Nucleus accumbens (tissue), 56 donors: ENCODE measurements at places on chromosomes 13 and 19.

DNA sequence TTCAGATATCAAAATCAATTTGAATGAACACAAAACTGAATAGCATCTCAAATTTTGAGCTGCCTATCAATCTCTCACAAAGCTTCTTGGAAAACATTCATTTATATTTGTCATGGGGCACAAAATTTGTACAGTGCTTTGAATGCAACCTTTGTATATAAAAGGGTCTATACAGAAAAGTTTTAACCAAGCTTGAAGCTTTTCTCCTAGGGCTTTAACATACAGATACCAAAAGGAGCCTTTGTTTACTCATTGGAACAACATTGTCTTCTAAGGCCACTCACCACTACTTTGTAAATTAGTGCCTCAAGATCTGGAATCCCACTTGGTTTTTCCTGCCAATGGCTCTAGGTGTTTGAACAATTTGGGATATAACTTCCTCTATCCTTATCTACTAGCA is 21.2 kb downstream of the LNX2 start:
- no peak for DNase-seq

DNA sequence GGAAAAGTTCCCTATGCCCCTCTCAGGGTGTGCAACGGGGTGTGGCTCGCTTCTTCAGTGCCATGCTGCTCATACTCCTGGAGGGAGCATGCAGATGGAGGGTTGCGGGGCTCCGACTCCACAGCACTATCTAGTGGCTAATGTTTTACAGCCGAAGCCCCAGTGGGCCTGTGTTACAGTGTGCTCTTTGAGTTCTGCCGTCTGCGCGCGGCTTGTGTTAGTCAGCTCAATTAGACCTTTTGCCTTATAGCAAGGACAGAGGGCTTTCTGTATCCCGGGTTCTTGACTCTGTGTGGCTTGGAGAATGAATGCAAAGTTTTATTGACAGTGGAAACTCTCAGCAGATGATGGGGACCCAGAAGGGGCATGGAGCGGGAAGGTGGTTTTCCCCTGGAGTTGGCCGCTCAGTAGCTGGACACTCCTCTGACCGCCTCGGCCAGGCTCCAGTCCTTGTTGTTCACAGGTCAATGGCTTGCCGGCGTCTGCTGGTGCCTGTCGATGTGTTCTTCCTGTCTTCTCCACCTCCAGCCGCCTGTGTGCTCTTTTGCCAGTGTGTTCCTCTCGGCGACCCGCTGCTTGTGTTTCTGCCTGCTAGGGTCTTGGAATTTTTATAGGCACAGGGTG is 383.4 kb downstream of the LMO7 start:
- peak; percentile 52 for DNase-seq

- no peak for DNase-seq
Measured at GRCh38 chr13:99564386-99564785, 63.1 kb downstream of the TM9SF2 start.

GRCh38 chr13:85616275-85616674 is 182.9 kb downstream of the SLITRK6 start:
- DNase-seq = no peak

DNA sequence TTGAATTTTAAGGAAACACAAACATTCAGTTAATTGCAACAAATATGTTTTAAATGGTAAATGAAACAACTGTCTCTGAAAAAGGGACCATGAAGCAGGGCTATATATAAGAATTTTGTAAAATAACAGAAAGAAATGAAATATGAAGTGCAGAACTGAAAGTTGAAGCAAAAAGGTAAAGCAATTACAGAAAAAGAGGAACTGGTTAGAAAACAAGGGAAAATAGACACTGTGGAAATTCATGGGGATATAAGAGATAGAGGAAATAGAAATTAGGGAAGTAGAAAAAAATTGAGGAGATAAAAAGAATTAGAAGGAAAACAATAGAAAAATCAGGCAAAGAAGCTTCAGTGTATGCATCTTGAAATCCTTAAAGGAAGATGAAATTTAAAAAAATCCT is 40.0 kb upstream of the TDRD3 start:
- no peak for DNase-seq

DNA sequence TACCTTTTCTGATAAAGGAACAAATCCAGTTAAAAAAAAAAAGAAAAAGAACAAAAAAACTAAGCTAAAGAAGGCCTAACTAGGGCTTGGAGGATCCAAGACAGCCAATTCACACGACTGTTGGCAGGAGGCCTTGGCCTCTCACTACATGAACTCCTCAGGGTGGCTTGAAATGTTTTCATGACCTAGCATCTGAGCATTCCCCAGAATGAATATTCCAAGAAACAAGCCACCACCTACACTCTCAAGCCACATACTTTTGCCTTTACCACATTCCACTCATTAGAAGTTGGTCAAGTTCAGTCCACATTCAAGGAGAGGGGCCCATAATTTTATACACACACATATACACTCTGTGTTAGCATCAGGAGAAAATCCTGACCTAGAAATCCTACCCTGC is 97.6 kb upstream of the SIAH3 start:
- no peak for DNase-seq

GRCh38 chr13:99464441-99464949 is 36.8 kb upstream of the TM9SF2 start:
- DNase-seq = no peak

DNA sequence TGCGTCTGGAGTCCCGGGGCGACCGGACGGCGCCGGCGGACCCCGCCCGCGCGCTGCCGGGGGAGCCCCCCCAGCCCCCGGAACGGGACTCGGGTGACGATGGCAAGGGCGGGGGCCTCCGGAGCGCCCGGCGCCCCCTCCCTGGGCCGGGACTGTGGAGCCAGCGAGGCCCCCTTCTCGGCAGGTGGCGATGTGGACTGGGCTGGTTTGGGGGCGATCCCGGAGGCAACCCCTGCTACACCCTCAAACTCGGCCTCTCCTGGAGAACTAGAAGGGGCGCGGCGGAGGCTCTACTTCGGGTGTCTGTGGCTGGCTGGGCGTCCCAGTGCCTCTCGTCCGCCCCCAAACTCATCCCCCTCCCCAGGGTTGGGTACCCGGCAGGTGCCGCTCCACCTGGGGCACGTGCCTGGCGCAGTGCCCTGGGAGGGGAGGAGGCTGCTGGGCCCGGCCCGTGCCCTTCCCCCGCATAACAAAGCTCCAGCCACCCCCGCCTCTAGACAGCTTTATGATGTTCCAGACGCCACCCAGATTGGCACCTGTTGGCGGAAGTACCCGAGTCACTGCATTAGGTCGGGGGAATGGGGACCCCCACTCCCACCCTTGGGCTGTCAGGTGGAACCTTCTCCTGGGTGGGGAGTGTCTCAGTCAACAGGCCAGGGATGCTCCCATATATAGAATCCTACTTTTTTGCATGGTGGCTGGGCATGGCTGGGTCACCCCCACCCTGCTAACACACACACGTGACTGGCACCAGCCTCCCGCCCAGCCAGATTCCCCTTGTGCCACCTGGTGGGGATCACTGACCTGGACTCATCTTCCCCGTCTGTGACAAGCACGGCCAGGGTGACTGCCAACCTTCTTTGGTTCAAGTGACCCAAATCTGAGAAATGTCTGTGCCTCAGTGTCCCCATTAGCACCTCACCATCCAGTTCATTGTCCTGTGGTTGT is 722 bp downstream of the PKN1 start:
- DNase-seq = peak; percentile 24

DNA sequence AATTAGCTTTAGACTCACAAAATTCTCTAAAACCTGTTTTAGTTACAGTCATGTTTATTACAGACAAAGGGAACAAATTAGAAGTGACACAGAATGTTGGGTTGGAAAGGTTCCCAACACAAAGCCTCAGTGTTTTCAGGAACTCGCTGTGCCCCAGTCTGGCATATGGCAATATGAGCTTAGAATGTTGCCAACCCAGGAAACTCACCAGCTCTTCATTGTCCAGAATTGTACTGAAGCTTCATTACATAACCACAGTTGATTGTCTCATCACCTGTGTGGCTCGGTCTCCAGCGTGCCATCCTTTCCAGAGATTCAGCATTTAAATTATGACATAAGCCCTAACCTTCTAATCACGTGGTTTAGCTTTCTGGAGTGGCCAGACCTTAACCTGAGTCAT is 19.1 kb downstream of the ZNF264 start:
- no peak for DNase-seq

- no peak for DNase-seq
Measured at GRCh38 chr19:33067121-33067520, 2.4 kb upstream of the RHPN2 start.

GRCh38 chr13:110818747-110819146 is 96.1 kb downstream of the ANKRD10 start:
- DNase-seq = no peak

DNA sequence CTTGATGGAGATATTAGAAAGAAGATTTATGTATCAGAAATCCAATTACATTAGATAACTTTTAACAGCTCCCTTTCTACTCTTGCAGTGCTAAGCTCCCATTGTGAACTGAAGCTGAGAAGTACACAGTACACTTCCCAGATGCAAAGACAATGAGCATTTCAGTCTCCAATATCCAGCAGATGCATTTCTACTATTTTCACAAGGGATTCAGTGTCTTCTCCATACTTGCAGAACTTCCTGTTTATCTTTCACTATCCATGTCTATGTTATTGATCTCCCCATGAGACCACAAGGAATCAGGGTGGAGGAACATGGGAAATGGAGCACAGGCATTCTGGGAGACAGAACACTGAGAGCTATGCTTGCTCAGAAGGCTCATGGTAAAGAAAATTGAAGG is 207.5 kb downstream of the ENOX1 start:
- no peak for DNase-seq

DNA sequence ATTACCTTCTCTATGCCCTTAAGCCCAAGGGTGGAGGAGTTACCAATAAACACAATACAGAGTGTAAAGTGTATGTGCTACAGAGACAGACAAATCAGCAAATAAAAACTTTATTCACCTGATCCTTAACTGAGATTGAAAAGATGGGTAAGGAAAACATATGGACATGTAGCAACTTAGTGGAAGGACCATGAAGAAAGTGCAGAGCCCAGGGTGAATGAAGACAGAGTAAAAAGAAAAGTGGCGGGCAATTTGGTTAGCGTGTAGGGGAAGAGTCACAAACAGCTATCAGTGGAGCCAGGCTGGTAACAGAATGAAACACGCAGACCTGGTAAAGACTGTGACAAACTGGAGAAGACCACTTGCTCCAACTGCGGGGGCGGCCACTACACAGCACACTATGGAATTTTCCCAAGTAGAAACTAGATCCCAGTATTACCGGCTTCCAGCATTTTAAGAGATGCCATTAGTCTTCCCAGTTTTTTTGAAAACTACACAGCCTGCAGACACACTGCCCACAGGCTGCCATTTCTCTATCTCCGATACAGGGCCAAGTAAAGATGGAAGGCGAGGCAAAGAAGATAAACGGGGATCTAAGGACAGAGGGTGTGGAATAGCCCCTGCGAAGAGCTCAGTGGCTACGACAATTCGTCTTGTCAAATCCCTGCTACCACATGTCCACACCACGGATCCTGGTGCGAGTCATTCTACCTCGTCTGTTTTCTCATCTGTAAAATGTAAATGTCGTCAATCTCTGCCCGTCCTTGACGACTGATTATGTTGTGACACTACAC is 1.2 kb downstream of the UQCRFS1 start:
- no peak for DNase-seq

DNA sequence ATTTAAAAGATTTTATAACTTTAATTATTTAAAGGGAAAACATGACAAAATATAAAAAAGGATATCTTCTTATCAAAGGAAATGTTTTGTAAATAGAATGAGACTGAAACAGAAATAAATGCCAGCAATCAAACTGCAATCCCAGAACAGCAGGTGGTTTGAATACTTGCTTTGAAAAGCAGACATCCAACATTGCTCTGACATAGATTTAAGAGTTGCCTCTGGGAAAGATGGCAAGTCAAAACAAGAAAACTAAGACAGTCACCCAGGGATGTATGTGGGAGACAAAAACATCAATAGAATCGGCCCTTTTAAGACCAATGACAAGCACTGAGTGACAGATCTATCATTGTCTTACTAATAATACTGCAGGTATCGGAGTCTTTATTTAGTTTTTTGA is 789.7 kb upstream of the GPC6 start:
- no peak for DNase-seq

- no peak for DNase-seq
Measured at GRCh38 chr13:40985381-40986100, 33.6 kb downstream of the ELF1 start.

- no peak for DNase-seq
Measured at GRCh38 chr13:56351041-56351440, 789.7 kb upstream of the PRR20A start.

DNA sequence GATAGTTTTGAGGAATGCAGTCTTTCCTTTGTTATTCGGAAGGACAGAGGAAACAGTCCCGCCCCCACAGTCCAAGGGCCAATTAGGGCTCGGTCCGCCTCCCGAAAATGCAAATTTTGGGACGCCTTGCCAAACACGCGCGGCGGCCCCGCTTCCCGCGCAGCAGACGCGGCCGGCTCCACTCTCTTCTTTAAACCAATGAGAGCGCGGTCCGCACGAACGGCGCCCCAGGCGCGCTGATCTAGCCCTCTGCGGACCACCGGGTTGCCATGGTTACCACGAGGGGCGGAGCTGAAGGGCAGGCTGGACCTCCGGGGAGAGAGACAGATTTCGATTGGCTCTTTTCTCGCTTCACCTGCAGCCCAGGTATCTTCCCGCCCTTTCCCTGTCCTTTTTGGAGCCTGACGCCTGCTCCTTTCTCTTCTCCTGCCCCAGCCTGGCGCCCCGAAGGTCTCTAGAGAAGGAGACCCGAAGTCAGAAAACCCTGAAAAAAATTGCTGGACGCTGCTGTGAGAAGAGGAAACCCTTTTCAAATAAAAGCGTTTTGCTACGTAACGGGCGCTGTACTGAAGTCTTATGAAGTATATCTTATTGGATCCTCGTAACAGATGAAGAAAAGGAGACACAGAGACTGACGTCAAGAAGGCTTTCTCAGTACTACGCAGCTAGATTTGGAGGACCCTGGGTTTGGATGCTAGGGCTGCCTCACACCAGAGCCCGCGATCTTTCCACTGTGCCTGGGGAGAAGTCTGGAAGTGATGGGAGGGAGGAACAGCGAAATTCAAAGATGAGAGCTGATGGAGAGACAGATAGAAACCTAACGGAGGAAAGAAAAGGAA is 2.0 kb downstream of the PTH2 start:
- DNase-seq = no peak

- no peak for DNase-seq
Measured at GRCh38 chr13:85543144-85543543, 256.1 kb downstream of the SLITRK6 start.
